Activated CD4-positive, alpha-beta T cell treated with anti-CD3 and anti-CD28 coated beads, Interleukin-2, amount 50 U/mL, for 1 hour (primary cell): ENCODE measurements at places on chromosomes 16 and 17.

GRCh38 chr16:87327798-87328495 is 10.8 kb upstream of the C16orf95 start:
- DNase-seq, result no peak

DNA sequence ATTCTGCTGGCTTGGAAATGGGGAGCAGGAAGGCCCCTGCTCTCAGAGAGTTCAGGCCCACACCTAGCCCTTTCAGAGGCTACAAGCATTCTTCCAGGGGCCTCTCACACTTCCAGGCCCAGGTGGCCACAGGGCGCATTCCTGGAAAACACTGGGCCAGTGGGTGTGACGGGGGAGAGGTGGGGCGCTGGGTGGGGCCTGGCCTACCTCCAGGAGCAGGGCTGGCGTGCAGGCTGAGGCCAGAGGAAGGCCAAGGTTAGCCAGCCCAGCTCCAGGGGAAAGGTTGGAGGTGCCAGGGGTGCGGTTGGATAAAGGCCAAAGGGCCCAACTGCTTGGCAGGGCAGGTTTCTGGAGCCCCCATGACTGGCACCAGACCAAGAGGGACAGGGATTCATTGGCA is 198.2 kb downstream of the MAF start:
- DNase-seq, result no peak

DNA sequence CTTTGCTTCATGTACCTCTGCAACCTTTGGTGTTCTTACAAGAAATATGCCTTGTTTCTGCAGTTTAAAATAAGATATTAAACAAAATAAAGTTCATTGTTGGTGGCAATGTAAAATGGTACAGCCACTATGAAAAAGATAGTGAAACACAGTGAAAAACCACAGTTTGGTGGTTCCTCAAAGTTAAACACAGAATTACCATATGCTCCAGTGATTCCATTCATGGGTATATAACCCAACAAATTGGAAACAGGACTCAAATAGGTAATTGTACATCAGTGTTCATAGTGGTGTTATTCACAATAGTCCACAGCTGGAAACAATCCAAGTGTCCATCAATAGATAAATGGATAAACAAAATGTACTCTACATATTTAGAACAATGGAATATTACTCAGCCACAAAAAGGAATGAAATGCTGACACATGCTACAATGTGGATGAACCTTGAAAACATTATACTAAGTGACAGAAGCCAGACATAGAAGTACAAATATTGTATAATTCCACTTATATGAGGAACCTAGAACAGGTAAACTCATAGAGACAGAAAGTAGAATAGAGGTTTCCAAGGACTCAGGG is 49.2 kb downstream of the CUEDC1 start:
- no peak for DNase-seq

DNA sequence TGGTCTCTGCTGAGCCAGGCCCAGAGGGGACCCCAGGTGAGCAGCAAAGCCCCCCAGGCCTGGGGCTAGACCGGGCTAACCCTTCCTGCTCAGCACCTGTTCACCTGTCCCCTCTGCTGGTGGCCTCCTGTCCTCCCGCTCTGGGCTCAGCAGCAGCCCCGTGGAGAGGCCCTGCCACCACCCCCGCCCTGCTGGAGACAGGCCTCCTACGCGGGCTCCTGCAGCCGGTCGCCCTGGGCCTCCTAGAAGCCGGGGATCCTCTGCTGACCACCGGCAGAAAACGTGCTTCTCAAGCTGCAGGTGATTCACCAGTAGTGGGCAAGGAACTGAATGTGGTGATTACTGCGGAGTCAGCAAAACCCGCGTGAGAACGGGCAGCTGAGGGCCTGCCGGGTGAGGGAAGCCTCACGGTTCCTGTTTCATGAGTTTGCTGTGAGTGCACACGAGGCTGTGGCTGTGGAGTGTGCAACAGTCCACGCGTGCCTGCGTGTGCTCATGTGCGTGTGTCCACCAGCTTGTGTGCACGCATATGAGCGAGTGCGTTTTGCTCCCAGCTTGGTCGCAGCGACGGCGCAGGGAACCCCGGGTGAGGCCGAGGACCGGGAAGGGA is 792 bp downstream of the SECTM1 start:
- DNase-seq, result no peak

DNA sequence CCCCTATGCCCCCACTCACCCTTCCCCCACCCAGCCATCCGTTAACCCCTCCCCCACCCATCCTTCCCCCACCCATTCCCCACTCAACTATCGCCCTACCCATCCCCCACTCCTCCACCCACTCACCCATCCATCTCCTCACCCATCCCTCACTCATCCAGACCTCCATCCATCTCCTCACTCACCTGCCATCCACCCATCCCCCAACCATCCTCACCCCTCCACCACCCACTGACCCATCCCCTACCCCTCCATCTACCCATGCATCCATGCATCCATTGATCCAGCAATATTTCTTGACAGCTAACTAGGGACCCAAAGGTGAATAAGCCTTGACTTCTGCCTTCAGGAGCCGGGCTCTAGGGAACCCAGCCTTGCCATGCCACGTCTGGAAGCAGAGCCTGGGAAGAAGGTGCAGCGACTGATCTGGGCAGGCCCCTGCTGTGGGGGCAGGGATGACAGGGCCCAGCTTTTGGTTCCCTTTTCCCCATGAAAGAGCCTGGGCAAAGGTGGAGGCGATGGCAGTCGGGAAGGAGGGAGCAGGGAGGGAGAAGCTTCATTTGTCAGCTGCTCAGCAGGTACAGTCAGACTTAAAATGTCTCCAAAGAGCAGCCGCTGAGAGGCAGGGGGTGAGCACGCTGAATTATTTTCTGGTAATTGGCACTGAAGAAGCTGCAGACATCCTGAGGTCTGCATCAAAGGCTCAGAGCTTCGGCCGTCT is 23.1 kb upstream of the DOC2B start:
- DNase-seq, result no peak

DNA sequence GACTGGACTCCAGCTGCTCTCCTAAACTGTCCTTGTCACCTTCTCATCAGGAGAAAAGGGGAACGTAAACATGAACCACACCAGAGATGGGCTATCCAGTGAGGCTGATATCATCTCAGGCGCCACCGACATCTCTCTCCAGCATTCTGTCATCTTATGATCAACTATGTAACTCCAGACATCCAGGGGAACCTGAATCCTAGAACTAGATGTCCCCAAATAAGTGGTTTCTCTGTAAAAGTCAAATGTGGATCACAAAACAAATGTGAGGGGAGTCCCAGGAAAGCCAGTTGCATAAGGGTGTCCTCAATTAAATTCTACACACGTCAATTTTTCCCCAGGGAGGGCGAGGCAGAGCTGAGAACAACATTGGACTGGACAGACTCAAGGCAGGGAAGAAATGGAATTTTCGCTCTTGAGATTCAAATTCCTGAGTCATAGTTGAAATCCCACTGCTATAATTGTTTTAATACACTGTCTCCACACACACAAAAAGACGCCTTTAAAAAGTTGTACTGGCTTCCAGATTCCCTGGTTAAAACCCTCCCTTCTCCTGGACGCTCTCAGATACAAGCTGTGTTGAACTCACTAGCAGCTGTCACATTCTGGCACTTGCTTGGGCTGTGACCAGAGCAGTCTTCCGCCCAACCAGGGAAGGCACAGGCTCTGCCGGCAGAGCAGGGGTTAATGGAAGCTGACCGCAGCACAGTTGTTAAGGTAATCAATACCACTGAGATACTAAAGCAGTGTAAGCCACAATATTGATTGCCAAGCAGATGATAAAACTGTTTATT is 62.6 kb downstream of the ZFHX3 start:
- no peak for DNase-seq

GRCh38 chr17:77314601-77315000 is 173.8 kb downstream of the SEC14L1 start:
- DNase-seq, result no peak

DNA sequence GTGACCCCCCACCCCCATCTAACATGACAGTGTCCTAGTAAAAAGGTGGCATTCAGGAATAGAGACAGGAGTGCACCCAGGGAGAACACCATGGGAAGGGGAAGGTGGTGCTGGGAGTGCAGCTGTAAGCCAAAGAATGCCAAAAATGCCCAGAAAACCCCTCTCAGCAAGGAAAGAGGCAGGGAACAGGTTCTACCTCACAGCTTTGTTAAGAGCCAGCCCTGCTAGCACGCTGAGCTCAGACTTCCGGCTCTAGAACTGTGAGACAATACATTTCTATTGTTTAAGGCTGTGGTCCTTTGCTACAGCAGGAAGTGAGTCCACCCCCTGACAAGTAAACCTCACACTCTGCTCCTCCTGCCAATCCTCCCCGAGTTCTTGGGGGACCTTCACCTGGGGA is 302.4 kb upstream of the N4BP1 start:
- no peak for DNase-seq

DNA sequence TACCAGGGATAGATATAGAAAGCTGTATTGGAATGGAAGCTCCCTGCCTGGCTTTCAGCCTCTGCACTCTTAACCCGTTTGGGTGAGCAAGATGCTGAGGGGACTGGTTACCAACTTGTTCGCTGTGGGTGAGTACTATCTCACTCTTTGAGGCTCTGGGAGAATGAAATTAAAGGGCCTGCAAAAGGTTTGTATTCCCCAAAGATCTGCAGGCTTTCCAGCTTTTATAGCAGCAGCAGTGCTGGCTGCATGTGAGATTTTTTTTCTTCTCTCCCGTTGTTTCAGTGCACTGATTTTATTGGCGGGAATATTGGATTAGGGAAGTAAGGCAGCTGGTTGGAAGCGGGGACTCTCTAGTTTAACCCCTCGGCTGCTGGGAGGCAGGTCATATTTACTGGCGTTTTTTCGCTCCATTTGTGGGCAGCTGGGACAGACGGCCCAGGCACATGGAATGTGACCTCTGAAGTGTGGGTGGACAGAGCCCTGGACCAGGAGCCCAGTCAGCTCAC is 30.9 kb downstream of the C17orf75 start:
- DNase-seq, result no peak

- DNase-seq, result no peak
These were observed 467.8 kb downstream of the MAF start for GRCh38 chr16:79132701-79133100.

DNA sequence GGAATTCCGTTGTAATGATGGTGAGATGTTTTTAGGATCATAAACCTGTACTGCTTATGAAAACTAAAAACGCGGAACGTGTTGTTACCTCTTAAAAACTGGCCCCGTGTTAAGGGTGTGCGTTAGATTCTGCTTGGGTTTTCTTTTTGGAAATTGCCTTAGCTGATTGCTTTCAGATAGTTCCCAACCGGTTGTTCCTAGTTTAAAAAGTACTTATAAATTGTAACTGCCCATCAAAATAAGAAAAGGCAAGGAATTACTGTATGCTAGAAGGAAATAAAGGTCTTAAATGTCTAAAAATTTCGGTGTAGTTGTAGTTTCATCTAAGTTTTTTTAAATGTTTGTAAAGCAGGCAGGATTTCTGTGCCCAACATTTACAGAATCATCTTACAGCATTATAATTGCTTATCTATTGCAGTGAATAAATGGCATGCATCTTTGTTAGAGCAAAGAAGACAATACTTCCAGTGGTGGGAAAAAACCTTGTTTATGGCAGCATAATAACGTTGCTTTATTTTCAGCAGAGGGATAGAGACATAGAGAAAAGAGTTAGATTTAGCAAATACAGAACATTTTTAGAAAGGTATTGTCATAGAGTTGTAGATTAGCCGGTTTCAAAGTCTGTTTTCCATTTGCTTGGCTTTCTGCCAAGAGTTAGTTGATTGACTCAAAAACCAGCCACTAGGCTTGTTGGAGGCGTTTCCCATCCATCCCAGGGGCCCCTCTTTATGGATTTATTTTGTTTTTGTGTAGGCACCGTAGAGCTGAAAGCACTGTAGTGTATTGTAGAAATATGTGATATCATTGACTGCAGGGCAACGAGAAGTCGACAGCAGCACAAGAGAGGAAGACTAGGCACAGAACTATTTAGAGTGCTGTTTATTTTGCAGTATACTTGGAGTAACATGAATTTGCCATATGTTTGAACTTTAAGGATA is 1.7 kb downstream of the PPM1D start:
- peak; percentile 13 for DNase-seq

DNA sequence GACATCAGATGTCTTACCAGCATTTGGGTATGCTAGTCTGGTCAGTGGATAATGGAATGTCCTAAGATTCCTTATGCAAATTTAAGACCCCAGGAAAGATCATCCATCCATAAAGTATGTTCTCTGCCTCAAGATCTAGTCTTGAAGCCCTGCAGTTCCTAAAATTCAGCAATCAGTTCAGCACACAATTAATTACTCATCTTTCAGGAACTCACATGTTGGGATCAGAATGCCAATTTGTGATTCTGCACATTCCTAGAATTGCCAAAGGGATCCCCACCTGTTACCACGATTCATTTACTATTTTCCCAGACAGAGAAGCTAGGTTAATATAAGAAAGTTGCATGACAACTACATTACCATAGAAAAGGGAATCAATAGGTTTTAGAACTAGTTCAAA is 3.2 kb downstream of the OR2C1 start:
- DNase-seq, result no peak

- no peak for DNase-seq
These were observed 7.4 kb upstream of the EEF2K start for GRCh38 chr16:22198547-22199293.

- no peak for DNase-seq
These were observed 333.2 kb downstream of the SLC39A11 start for GRCh38 chr17:72759301-72759700.

DNA sequence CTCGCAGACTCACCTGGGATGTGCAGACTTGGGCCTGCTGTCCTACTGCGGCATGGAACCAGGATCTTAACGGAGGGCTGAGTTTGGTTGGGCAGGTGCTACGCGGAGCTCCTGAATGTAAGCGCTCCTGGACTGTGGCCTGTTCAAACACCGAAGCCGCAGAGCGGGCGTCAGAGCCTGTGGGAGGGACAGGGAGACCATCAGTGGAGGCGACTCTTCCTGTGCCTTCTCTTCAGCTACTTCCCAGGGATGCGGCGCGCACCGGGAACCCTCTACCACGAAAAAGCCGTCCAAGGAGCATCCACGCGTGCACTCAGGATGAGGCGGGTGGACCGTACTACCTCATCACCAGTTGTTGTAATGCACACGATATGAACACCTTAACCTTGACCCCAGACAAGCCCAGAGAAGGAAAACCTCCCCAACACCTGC is 2.0 kb downstream of the USP36 start:
- DNase-seq, result no peak

DNA sequence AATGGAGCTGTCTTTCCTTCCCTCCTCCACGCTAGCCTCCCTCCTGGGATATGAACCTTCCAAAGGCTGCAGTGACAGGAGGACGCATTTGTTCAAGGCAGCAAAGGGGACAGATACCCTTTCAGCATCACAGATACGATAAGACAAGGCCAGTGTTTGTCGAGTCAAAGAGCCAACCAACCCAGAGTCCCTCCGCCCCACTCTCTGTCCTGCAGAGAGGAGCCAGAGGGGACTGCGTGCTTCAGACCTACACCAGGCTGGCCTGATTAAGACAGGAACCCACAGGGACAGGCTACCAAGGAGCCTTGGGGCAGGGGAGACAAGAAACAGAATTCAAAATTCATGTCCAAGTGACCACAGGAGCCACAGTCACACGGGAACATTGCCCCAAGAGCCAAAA is 72.6 kb upstream of the CDH5 start:
- no peak for DNase-seq

DNA sequence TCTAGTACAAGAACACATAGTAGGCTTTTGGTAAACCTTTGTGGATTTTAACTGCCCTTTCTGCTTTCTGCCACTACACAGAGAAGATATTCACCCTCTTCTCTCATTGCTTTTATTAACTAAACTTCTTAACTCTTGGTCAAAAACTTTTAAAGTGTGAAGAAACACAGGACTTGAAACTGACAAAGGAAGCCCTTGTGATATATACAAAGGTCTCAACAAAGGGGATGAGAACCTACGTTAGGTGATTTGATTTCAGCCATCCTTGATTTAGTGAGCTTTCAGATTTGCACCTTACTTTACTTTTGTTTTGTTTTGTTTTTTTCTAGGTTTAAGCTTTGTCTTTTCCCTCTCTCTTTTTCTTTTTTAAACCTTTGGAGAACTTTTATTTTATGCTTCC is 66.9 kb downstream of the TBX4 start:
- no peak for DNase-seq
